Astrocyte of the cerebellum (primary cell): ENCODE measurements at places on chromosomes 3 and 15.

DNA sequence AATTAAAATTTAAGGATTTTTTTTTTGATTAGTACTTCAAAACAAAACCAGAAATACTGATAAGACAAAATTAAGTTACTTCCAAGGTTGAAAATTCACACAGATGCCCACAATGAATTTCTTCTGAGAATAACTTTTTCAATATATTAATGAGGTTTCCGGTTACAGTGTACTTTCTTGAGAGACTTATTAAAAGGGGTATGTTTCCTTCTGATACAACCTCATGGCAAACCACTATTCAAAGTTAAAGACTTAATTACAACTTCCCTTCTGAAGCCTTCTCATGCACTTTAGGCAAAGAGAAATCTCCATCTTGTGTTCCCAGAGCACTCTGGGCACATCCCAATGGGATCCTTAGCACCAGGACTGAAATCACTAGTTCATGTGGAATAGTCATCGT is 36.2 kb downstream of the MTHFS start:
- no peak for DNase-seq

GRCh38 chr15:80796407-80796806 is 17.2 kb downstream of the CEMIP start:
- DNase-seq = no peak

DNA sequence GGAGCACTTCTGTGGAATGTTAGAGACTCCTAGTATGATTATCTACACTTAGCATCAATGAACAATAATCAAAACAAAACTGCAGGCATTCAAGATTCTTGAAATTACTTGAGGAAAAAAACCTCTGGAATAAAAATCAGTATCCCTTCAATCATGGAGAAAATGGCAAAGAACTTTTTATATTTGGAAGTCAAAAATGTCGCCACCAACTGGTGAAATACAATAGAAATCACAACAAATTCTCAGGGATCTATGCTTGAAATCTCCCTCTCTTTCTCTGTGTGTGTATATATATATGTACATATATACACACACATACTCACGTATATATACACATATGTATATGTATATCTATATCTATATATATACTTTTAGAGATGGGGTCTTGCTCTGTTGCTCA is 378.9 kb upstream of the ALCAM start:
- no peak for DNase-seq

- no peak for DNase-seq
Measured at GRCh38 chr3:56867671-56868070, 65.9 kb upstream of the ARHGEF3 start.

DNA sequence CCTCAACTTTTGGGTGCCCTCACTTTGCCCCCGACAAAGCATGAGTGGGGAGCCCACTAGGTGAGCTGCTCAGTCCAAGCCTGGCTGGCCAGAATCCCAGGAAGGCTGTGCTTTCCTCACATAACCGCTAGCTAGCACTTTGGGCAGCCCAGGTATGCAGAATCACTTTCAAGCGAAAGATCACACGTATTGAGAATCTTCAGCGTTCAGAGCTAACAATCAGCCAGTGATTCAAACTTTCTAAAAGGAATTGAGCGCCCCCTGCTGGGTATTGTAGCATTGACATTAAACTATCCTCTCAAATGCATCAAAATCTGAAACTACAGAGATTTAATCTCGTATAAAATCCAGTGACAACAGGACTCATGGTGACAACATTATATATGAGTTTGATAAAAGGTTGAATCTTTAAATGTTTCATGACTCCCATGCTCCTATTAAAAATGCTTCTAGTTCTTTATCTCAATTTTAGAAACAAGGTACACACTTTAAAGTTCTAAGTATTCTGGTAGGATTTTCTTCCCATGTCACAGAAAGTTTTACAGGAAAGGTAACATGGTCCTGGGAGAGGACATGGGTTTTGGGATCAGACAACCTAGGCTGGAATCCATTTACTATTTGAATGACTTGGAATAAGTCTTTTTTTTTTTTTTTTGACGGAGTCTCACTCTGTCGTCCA is 11.8 kb downstream of the ANAPC13 start:
- peak; percentile 85 for DNase-seq

- DNase-seq = no peak
Measured at GRCh38 chr3:69454204-69454787, 68.4 kb upstream of the FRMD4B start.

DNA sequence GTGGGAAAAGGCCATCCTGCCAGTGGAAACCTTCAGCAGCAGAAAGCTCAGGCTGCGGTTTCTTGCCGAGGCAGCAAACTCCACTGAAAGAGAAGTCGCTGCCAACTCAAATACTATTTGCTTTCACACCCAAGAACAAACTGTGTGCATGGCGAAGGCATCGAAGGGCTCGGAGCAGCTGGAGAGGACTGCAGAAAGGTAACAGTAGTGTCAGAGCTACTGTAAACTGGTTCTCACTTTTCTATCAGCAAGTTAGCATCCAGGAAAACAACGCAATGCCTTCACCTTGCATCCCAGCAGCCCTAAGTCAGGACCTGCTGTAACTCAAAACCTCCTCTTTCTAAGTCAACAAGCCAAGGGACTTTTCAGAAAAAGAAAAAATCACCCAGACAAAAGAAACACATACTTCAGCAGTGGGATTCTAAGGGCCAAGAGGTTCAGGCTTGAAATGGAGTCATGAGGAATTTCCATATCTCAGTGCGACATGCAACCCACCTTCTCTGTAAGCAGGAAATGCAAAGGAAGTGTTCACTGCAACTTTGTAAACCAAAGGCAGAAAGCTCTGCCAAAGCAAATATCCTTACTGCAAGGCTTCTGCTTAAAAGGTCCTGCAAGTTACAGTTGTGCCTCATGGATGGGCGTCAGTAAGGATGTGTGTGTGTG is 193.5 kb downstream of the FOXP1 start:
- peak; percentile 82 for DNase-seq

DNA sequence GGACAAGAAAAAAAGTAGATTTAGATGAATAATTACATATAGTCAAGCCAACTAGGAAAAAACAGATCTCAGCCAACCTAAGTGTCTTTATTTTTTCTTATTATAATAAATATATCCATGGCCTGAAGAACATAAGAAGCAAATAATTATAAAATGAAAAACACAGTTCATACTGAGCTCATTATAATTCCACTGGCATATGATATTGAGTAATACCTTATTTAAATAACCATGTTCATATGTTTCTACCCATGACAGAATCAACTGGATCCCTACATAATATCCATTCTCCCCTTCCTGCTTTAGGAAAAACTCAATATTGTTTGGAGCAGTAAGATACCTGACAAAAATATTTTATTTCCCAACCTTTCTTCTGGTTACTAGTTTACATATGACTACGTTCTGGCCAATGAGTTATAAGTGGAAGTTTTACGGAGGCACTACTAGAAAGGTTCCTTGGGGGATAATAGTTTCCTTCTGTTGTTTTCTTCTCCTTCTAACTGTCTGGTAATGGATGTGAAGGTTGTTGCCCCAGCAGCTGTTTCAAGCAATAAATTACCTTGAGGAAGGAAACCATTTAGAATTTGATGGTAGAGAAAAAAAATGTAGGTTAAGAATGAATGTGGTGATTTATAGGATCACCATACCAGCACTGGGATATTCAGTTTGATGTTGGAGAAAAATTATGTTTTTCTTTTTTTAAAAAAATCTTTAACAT is 184.1 kb upstream of the MBNL1 start:
- no peak for DNase-seq

GRCh38 chr15:74901612-74902063 is 5.0 kb downstream of the FAM219B start:
- DNase-seq = no peak

GRCh38 chr3:27990324-27990723 is 251.1 kb upstream of the CMC1 start:
- DNase-seq = no peak

DNA sequence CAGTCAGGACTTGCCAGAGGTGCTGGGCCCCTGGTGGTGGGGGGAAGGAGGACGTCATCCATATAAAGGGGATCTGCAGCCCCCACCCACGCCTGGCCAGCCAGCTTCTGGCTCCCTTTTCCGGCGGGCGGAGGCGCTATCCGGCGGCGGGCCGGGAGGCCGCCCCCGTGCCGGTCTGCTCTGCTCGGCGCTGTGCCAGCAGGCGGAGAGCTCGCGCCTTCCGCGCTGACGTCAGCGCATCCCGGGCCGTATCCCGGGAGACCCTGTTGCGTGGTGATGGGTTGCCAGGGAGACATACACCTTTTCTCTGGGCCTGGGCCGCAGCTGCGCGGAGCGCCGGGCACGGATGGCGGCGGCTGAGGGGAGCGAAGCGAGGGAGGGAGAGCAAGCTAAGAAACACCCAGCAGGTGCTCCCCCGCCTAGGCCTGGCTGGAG is 1.1 kb downstream of the FAM131A start:
- no peak for DNase-seq

- no peak for DNase-seq
Measured at GRCh38 chr3:128567705-128568356, 74.8 kb upstream of the GATA2 start.

DNA sequence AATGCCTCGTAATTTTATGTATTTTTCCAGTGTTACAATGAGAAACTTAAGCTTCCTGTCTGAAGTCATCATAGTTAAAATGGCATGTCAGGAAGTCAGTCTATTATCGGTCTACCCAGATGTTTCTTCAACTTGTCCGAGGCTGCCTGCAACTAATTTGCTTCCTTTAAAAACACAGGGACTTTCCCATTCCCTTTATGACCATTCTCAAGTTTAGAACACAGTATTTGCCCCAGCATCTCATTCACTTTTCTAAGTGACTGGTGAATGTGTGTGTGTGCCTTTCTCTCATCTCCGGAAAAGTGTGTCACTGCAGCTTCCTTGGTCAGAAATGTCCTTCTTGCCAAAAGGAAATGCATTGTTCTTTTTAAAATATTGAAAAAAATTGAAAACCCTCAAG is 466.6 kb downstream of the RAP2B start:
- DNase-seq = no peak

GRCh38 chr3:188185717-188186251 is 31.8 kb downstream of the LPP start:
- no peak for DNase-seq

DNA sequence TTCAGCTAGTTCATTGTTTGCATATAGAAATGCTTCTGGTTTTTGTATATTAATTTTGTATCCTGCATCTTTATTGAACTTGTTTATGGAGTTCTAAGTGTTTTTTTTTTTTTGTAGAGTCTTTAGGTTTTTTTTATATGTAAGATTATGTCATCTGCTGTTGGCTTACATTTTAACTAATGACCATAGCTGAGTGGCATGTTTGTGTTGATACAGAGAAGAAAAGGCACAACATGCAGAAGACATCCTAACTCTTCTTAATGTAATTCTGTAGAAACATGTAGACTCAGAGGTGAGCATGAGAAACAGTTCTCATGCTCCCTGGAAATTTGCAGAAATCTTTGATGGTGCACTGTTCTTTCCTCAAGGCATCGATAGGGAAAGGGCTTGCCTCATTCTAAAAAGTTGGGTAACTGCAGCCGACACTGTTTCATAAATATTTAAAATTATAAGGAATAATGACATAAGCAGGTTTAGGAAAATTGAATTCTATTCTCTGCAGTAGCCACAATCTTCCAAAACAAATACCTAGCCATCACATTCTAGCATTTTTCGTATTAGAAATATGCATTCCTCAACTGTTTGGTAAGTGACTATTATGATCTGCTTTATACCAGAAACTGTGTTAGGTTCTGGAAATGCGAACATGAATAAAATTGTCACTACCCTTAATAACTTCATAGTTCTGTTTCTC is 499.6 kb upstream of the KCNMB2 start:
- DNase-seq = peak; percentile 27

GRCh38 chr3:177827511-177828207 is 630.4 kb upstream of the TBL1XR1 start:
- peak; percentile 77 for DNase-seq

DNA sequence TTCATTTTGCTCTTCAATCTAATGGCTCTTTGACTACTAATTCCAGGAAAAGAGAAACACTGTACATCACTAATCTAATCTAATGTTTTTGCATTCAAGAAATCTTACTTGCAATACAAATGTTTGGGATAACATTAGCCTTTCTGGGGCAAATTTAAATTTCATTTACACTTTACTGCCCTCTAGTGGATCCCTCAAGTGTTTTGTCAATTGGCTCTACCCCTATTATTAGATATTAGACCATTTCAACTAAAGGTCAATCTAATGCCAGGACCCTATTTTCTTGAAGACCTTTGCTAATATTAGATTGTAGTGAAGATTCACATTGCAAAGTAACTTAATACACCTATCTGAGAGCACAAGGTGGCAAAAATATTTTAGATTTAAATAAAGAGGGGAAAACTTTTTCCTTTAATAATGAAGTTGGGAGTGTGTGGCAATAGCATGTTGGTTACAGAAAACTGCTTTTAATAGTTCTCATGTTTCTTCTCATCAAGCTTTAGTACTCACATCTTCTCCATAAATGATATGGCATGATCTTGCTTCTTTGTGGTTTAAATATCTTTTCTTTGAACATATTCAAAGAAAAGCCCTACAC is 5.0 kb downstream of the C2CD4A start:
- no peak for DNase-seq

GRCh38 chr3:157128771-157129681 is 30.9 kb downstream of the CCNL1 start:
- DNase-seq = no peak

- no peak for DNase-seq
Measured at GRCh38 chr3:170226426-170226960, 4.3 kb downstream of the PRKCI start.

DNA sequence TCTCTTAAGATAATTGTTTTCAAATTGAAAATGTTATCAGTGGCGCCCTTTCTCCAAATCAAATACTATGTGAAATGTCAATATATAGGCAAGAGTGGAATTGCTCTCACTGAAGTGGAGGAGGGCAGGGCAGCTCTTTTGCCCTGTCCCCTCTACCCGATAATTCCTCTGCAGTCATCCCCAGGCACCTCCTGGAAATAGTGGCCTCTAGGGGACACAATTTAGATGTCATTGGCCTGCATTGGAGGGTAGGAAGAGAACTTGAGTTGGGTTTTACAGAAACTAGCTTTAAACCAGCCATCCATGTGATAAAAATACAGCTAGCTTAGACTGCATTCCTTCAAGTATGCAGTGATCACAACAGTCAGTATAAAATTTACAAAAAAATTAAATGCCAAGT is 288.9 kb downstream of the EDEM1 start:
- no peak for DNase-seq

GRCh38 chr3:45473841-45474240 is 85.5 kb downstream of the LARS2 start:
- peak; percentile 72 for DNase-seq

DNA sequence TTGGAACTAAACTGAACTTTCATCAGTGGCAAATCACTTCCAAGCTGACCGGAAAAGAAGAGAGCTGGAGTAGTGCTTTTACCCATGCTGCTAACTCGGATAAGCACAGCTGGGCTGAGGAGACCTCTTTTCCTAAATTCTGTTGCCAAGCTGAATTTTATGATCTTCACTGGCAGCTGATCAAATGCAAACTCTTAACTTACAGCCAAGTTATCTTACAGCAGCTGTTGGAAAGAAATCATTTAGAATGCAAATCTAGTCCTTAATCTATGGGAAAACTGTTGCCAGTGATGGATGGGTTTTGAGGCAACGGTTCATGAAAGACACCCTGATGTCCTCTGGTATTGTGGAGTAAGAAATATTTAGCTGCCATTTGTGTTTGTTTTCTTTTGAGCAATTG is 216.5 kb downstream of the ZNF385D start:
- no peak for DNase-seq

GRCh38 chr15:100526027-100526481 is 2.7 kb downstream of the CERS3 start:
- no peak for DNase-seq
